ENCODE measurements at places on chromosomes 5 and 9.

DNA sequence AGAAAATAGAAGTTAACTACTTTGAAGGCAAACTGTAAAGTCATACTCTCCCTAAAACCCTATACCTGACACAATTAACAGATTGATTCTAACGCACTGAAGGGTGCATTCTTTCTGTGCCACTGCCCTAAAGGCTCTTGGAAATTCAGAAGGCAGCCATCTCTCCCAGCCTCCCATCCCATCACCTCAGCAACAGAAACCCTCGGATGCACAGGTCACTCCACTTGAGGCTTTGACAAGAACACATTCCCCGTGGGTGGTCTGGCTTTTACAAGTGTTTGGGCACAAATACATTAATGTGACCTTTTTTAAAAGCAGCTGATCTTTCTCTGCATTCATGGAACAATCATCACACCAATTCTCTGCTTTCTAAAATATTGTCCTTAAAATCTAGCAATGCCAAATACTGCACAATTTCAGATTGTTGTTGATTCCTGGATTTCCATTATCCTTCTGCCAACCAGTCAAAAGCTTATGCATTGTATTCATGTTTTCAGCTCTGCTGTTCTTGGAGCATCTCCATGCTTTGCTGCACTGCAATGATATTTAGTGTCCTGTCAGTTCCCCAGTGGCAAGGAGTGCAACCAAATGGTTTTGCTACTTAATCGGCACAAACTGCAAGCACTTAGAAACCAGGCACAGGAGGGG lies 175.6 kb downstream of the TMEM161B start:
- no peak for DNase-seq

GRCh38 chr5:171390883-171391677 lies 3.4 kb downstream of the NPM1 start:
- no peak for DNase-seq

DNA sequence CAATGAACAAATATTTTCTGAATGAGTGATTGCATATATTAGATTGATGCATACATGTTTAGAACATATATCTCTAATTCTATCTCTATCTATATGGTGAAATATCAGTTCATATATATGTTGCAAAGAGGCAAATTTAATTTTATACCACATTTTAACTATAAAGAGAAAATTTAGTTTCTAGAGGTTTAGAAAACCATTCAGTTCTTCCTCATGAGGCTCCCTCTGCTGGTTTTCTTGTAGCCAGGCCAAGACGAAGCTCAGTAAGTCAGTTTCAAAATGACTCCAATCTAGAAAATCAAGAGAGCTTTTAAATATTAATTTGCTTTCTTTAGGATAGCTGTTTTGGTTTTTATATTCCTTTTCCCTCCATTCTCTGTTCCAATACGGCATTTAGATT lies 312.1 kb downstream of the TMEM232 start:
- DNase-seq, result peak; percentile 29

DNA sequence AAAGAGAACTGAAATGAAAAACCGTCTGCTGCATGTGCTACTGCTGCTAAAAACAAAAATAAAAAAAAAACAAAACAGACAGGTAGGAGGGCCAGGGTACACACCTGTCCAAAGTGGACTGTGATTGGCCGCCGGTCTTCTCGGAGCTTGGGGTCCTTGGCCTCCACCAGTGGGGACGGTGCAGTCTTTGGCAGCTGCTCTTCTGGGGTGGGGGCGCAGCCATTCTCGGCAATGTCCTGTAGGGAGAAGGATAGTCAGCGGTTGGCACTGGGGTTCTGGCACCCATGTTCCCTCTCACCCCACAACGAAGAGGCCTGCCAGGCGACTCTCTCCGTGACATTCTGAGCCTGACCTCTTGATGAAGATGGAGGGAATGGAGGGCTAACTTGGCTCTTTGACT lies 84.3 kb downstream of the CRB2 start:
- no peak for DNase-seq

DNA sequence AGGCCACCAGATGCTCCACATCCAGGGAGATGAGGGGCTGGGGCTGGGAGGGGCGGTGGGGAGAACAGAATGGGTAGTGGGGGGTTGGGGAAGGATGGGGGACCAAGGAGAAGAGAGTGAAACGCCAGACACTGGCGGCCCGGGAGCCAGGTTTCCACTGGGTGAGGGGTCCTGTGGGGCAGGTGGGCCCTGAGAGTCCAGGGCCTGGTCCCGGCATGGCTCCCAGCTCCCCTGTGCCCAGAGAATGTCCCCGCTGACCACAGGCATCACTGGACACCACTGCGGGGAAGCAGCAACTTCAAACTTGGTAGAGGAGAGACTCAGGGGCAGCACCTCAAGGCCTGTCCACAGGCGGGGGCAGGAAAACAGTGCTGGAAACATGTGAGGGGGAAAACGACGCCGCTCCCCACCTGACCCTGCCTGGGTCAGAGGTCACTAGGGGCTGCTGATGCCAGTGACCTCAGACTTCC lies 13.2 kb downstream of the NINJ1 start:
- no peak for DNase-seq

DNA sequence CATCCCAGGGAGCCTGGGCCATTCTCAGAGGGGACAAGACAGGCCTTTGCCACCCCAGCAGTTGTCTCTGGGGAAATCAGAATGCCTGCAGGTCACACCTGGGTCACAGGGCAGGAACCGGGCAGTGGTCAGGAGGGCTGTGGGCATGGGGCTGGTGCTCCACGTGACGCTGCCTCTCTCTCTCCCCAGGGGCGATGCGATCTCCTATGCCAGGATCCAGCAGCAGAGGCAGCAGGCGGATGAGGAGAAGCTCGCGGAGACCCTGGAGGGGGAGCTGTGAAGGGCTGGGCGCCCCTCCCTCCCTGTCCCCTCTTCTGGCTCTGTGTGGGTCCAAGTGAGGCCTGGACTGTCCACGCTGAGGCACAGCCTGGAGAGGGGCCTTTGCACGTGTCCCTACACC lies 8.6 kb downstream of the CACFD1 start:
- DNase-seq, result no peak

GRCh38 chr5:135254183-135254582 lies 144.8 kb downstream of the MACROH2A1 start:
- no peak for DNase-seq

- DNase-seq, result no peak
Measured at GRCh38 chr9:84926793-84927192, 257.3 kb downstream of the NTRK2 start.

DNA sequence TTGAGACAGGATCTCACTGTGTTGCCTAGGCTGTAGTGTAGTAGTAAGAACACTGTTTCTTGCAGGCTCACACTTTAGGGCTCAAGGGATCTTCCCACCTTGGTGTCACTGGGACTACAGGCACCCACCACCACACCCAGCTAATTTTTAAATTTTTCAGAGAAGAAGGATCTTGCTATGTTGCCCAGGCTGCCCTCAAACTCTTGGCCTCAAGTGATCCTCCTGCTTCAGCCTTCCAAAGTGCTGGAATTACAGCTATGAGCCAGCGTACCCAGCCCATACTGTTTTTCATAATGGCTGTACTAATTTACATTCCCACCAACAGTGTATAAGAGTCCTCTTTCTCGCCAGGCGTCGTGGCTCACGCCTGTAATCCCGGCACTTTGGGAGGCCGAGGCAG lies 5.1 kb downstream of the STX17 start:
- no peak for DNase-seq

GRCh38 chr5:174140452-174141020 lies 95.0 kb downstream of the NSG2 start:
- no peak for DNase-seq

- peak; percentile 89 for DNase-seq
Measured at GRCh38 chr9:89525446-89526374, 27.8 kb upstream of the SEMA4D start.

DNA sequence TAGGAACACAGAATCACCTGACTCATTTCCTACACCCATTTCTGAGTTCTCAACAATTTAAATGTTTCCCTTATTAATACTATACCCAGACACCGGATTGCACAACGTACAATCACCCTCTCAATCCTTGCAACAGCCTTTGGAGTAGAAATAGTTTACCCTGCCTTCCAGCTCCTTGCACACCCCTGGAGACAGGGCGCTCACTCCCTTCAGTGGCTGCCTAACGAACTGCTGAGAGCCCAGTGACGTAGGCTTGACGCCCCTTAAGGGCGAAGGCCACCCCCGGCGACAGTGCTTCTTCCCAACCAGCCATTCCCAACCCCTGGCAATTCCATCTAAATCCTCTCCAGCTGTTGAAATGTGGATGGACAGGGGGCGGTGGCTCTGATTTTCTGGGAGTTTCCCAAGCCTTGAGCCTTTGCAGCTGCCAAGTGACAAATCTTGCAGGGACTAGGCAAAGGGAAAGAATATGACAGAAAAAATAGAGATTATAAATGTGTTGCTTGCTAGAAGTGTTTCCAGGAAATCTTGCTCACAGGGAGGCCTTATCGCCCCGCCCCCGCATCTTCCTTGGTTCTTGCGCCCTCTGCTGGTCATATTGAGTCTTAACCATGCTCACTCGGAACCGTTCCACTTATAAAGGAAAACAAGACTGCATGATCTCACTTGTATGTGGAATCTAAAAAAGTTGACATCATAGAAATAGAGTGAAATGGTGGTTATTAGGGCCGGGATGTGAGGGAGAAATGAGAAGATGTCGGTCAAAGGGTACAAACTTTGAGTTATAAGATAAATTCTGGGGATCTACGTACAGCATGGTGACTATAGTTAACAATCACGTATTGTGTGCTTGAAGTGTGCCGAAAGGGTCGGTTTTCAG lies 7.6 kb upstream of the BARX1 start:
- peak; percentile 95 for DNase-seq

- DNase-seq, result no peak
Measured at GRCh38 chr5:40491644-40492043, 188.1 kb upstream of the PTGER4 start.

DNA sequence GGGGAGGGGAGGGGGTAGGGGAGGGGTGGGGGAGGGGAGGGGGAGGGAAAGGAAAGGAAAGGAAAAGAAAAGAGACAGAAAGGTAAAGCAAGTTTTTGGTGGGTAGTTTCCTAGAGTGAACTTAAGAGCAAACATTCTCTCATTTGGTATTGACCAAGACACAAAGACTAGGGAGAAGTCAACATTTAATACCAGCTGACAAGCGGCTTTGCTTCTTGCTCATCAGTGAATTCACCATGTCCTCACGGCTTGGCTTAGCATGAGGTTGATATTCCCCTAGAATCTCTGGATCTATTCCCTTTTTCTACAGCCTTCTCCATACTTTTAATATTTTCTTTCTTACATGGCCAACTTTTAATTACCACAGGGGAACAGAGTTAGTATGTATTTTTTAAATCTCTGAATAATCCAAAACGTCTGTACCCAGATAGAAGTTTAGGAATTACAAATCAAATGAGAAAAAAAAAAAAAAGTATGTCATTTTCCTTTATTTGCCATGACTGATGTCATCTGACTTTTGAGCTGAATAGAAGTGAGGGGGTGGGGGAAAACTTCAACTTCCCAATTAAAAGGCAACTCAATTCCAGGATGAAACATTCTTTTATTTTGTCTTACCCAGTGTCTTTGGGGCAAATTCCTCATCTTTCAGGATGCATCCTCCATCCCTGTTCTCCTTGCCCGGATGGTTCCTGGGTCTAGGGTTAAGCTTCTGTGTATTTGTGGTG lies 40.1 kb upstream of the GLIS3 start:
- DNase-seq, result peak; percentile 9

GRCh38 chr5:155897761-155898160 lies 429.2 kb upstream of the SGCD start:
- DNase-seq, result no peak

- no peak for DNase-seq
Measured at GRCh38 chr9:75487856-75488718, 399.8 kb downstream of the OSTF1 start.

- DNase-seq, result no peak
Measured at GRCh38 chr5:158979290-158979689, 120.4 kb downstream of the EBF1 start.

DNA sequence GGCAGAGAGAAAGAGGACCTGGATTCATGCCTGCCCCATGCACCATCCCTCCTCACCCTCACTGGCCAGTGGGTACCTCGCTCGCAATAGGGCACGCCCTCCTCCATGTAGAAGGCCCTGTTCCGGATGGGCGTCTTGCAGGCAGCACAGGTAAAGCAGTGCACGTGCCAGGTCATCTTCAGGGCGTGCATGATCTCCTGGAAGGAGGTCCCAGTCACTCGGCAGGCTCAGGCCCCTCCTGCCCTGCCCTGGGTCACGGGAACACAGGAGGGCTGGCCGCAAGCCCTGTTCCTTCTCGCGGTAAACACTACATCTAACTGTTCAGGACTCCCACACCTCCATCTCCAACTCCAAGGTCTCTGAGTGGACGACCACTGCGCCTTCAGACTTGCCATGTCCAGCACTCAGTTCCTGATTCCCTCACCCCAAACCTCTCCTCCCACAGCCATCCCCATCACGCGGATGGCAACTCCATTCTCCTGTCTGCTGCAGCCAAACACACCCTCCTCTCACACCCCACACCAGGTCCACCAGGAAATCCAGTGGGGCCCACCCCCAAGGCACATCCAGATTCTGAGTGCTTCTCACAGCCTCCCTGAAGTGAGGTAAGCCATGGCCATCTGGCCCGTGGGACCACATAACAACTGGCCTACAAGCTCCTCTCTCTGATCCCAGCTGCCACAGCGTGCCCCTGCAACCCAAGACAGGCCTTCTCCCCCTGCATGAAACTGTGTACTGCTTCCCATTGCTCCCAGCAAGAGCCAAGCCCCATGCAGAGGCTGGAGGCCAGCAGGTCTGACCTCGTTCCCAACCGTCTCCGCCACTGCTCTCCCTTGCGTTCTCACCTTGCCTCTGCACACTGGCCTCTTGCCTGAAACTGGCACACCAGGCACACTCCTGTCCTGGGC lies 10.8 kb upstream of the DBN1 start:
- DNase-seq, result no peak

DNA sequence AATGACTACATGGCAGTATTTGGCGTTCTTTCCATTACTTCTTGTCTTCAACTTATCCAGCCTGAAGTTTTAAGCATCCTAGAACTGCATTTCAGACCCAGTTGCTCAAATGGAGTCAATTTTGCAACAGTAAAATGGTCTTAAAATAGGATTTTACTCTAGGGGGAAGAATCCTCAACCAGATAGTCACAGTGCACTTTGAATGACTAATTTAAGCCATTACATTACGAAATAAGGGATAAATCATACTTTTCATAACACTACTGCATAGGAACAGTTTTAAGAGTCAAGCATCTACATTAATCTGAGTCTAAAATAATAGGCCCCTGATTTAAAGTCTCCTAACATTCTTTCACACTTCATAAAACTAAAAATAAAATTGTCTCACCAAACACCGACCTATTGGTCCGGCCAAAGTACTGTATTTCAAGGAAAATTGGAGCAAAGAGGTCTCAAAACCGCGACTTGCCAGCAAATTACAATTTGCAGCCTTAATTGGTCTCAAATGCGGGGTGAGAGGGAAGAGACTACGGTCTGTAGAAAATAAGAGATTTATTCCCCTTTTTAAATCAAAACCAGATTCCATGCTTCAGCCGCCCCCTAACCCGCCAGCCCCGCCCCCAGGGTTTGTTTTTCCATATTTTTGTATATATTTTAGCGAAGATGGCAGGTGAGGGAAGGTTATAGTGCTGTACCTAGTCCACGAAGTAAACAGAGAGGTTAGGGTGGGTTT lies 1.2 kb upstream of the SMARCA2 start:
- no peak for DNase-seq

DNA sequence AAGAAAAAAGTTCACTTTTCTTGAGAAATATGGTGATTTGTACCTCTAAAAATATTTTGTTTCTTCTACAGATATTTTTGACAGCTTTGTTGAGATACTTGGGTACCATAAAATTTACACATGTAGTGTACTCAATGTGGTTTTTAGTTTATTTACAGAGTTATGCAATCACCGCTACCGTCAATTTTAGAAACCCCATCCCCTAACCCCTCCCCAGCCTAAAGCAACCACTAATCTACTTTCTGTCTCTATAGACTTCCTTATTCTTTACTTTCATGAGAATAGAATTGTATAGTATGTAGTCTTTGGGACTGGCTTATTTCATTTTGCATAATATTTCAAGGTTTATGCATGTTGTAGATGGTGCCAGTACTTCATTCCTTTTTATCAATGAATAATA lies 45.0 kb upstream of the TDRD7 start:
- DNase-seq, result peak; percentile 44

All from hematopoietic multipotent progenitor cell treated with erythropoietin and hydrocortisone succinate and interleukin-3 and kit ligand, for 4 days (in vitro differentiated cells).